ENCODE measurements at places on chromosomes 1 and 21. TPM values are rescaled to one million over a fixed set of nuclear protein-coding genes. Genes with fewer than 3 reads are reported as not detected.

Gene OR2T11
- not detected for total RNA-seq

Gene EDARADD
- total RNA-seq, result not detected

Gene DIRAS3
- 3.2 TPM for total RNA-seq

Gene SNAPIN
- 41.4 TPM for total RNA-seq

Gene CFAP74
- not detected for total RNA-seq

Gene CTSS
- 116 TPM for total RNA-seq

Gene UMODL1
- not detected for total RNA-seq
